ENCODE measurements at places on chromosomes 6 and 20. TPM values are rescaled to one million over a fixed set of nuclear protein-coding genes. Genes with fewer than 3 reads are reported as not detected.

The OXT gene
- total RNA-seq = not detected

The TRIM39 gene
- total RNA-seq = 16.7 TPM

The SPTLC3 gene
- 0.37 TPM for total RNA-seq

The TBXT gene
- not detected for total RNA-seq

The TAAR9 gene
- total RNA-seq = not detected

The PRELID3B gene
- 80.1 TPM for total RNA-seq

The KCNK16 gene
- total RNA-seq = not detected

The KHDC1L gene
- total RNA-seq = not detected

The SAMD3 gene
- 28.9 TPM for total RNA-seq

The NFYA gene
- total RNA-seq = 32.5 TPM

The SLC22A7 gene
- not detected for total RNA-seq

The ARMH2 gene
- total RNA-seq = 0.97 TPM

The SPATA25 gene
- 0.76 TPM for total RNA-seq

The HTR1E gene
- total RNA-seq = not detected

The WFDC2 gene
- not detected for total RNA-seq

The PPP2R5D gene
- 63.1 TPM for total RNA-seq

The NINL gene
- 2.1 TPM for total RNA-seq

The SERINC3 gene
- total RNA-seq = 57.8 TPM

The NTSR1 gene
- total RNA-seq = 0.21 TPM

The SOX18 gene
- 0.21 TPM for total RNA-seq

The CMTR1 gene
- 74.2 TPM for total RNA-seq

The SLC4A11 gene
- total RNA-seq = 2.8 TPM

The GNRH2 gene
- total RNA-seq = 1.7 TPM

The C4B gene
- 3.5 TPM for total RNA-seq

The ELOVL2 gene
- not detected for total RNA-seq

The SLC17A9 gene
- 57.8 TPM for total RNA-seq

The RNASET2 gene
- total RNA-seq = 46.9 TPM

The CBFA2T2 gene
- 14.8 TPM for total RNA-seq

The MAS1 gene
- not detected for total RNA-seq

The AGER gene
- total RNA-seq = 27.8 TPM

The CCN6 gene
- not detected for total RNA-seq

The NKAIN2 gene
- total RNA-seq = not detected

The TBC1D22B gene
- total RNA-seq = 15.4 TPM

The HMGN4 gene
- 84.9 TPM for total RNA-seq

The OR2H1 gene
- total RNA-seq = not detected

The RBBP8NL gene
- total RNA-seq = not detected

The RWDD2A gene
- total RNA-seq = 0.57 TPM

The TSBP1 gene
- not detected for total RNA-seq

The RAET1E gene
- total RNA-seq = not detected

The SMOC2 gene
- total RNA-seq = not detected

Data from activated CD8-positive, alpha-beta T cell treated with anti-CD3 and anti-CD28 coated beads, Interleukin-2, amount 10 ng/mL, durations not matched to agents 7 days and 5 days (primary cell).